ENCODE measurements at places on chromosomes 2 and 18.
A peak's percentile ranks its signal among the peaks of the same experiment; 100 is the strongest.

GRCh38 chr2:139099721-139100120 lies 319.5 kb upstream of the NXPH2 start:
- no peaks in the 10 kb centered on the region for H3K27me3 ChIP-seq
- no peaks in the 10 kb centered on the region for H3K36me3 ChIP-seq
- no peak for DNase-seq

GRCh38 chr2:138536302-138536701 lies 34.7 kb downstream of the SPOPL start:
- no peak for DNase-seq
- H3K27me3 ChIP-seq, result no peaks in the 10 kb centered on the region
- peaks cover 12% of the 10 kb centered on the region for H3K36me3 ChIP-seq

- no peak for DNase-seq
- peaks cover 9% of the 10 kb centered on the region for H3K4me1 ChIP-seq
- H3K27me3 ChIP-seq, result no peaks in the 10 kb centered on the region
- H3K4me3 ChIP-seq, result no peak overlapping the region
- no peak overlapping the region for H3K27ac ChIP-seq
These were observed 8.0 kb upstream of the KCMF1 start for GRCh38 chr2:84962917-84963316.

DNA sequence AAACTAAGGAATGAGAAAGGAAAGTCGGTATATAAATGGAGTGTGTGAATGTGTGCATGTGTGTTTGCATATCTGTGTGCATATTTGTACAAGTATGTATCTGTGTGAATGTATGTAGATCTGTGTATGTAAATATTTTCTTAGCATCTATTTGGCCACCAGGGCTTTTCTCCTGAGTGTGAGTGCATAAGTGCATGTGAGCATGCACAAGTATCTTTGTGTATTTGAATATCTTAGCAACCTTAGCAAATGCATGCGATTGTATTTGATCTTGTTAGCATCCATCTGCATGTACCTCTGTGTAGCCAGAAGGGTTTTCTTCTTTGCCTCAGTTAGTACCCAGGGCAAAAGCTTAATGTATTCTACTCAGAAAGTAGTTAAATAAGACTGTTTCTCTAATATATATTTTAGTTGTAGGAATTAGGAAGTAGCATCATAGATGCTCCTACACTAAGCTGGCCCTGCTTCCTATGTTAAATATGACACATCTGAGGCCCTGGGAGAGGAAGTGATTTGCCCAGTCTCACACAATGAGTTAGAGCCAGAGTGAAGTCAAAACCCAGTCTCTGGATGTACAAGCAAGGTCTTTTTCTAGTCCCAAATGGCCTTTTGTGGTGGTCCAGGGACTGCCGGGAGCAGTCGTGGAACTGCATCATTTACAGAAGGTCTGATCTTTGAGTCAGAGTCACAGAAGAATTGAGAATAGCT lies 9.2 kb downstream of the FKBP1B start:
- H3K36me3 ChIP-seq, result no peaks in the 10 kb centered on the region
- no peak overlapping the region for H3K4me3 ChIP-seq
- no peaks in the 10 kb centered on the region for H3K4me1 ChIP-seq
- DNase-seq, result no peak
- no peaks in the 10 kb centered on the region for H3K27me3 ChIP-seq
- H3K27ac ChIP-seq, result no peak overlapping the region

DNA sequence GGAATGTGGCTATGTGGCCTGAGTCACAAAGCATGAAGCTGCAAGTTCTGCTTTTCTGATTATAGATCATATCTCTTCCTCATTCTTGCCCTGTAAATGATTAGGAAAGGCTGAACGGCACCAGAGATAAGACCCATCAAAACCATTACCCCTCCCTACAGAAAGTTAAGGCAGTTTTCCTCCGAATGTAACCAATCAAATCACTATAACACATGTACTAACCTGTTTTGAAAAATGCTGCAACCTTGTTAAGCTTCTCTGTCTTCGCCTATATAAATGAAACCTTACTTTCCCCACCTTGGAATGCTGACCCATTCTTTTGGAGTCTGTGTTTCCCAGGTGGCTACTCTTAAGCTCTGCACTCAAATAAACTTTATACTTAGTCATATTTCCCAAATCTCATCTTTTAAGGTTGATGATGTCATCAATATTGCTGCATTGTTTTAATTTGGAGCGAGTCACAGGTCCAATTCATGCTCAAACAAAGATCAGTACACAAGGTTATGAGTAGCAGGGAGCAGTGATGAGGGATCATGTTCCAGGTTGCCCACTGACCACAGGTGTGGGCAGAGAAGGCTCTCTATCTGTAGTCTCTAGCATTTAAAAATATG lies 662.3 kb downstream of the IRS1 start:
- H3K4me3 ChIP-seq, result no peak overlapping the region
- no peaks in the 10 kb centered on the region for H3K36me3 ChIP-seq
- no peak for DNase-seq
- H3K27me3 ChIP-seq, result no peaks in the 10 kb centered on the region
- H3K27ac ChIP-seq, result no peak overlapping the region

GRCh38 chr2:104952976-104953375 lies 84.9 kb upstream of the MRPS9 start:
- no peak for DNase-seq
- no peaks in the 10 kb centered on the region for H3K4me1 ChIP-seq
- H3K36me3 ChIP-seq, result no peaks in the 10 kb centered on the region
- no peak overlapping the region for H3K4me3 ChIP-seq
- no peaks in the 10 kb centered on the region for H3K27me3 ChIP-seq

- no peaks in the 10 kb centered on the region for H3K27me3 ChIP-seq
- peaks cover 6% of the 10 kb centered on the region for H3K36me3 ChIP-seq
These were observed 379.0 kb downstream of the SETBP1 start for GRCh38 chr18:45059695-45060094.

- H3K4me3 ChIP-seq, result no peak overlapping the region
- no peaks in the 10 kb centered on the region for H3K27me3 ChIP-seq
- no peak overlapping the region for H3K27ac ChIP-seq
- H3K36me3 ChIP-seq, result no peaks in the 10 kb centered on the region
- no peaks in the 10 kb centered on the region for H3K4me1 ChIP-seq
- no peak for DNase-seq
These were observed 129.1 kb upstream of the SMAD2 start for GRCh38 chr18:48059455-48060010.

DNA sequence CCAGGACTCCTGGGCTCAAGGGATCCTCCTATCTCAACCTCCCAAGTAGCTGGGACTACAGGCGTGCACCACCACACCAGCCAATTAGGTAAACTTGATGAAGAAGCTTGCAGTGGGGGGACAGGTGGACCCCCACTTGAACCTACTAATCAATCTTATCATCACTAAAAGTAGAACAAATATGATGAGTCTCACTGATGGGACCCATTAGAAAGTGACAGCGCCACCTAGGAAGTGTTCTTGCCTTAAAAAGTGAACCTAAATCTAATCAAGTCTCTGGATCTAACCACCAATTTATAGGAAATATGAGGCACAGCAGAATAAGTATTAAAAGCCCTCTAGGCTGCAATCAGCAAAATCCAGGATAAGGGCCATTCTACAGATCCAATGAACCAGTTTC lies 79.2 kb downstream of the BIN1 start:
- no peaks in the 10 kb centered on the region for H3K36me3 ChIP-seq
- no peak for DNase-seq
- H3K4me3 ChIP-seq, result no peak overlapping the region
- H3K27me3 ChIP-seq, result no peaks in the 10 kb centered on the region

DNA sequence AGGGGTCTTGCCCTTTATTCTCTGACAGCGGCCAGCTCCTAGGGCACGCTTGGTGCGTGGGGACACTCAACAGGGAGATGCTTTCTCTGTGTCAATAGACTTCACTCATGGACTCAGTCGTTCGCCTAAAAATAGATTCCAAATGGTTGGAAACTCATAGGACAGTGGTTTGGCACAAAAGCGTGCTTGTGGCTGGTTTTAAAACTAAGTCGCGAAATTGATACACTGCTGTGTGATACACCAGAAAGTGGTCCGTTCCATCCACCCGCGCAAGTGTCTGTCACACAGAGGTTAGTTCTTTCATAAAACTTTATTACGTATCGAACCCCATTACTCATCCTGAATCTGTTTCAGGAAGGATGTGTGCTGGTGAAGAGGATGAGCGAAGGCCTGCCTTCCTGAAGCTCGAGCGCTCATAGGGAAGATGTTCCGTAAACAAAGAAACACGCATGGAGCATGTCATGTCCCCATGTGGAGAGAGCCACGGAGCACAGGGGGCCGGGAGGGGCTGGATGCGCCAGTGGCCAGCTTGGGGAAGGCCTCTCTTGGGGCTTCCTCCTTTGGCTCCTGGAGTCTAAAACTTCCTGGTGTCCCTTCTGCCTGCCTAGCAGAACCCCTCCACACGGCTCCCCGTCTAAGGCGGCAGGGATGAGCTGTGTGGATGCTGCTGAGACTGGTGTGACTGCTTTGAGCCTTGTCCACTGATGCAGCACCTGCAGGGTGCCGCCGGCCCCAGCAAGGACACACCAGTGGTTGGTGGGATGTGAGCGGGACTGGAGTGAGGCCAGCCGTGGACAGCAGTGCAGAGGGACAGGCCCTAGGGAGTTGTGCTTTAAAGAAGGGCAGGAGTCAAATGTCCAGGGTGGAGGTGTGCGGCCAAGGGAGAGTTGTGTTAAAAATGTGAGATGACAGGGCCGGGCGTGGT lies 207.2 kb downstream of the GBX2 start:
- no peak overlapping the region for H3K27ac ChIP-seq
- no peak for DNase-seq
- no peaks in the 10 kb centered on the region for H3K27me3 ChIP-seq
- H3K4me1 ChIP-seq, result no peaks in the 10 kb centered on the region
- no peak overlapping the region for H3K4me3 ChIP-seq

GRCh38 chr2:170375192-170375591 lies 197.2 kb downstream of the MYO3B start:
- H3K36me3 ChIP-seq, result no peaks in the 10 kb centered on the region
- H3K4me3 ChIP-seq, result no peak overlapping the region
- H3K27ac ChIP-seq, result no peak overlapping the region

- no peak overlapping the region for H3K27ac ChIP-seq
- no peaks in the 10 kb centered on the region for H3K36me3 ChIP-seq
- no peak for DNase-seq
These were observed 767 bp upstream of the NPPC start for GRCh38 chr2:231926761-231927565.

DNA sequence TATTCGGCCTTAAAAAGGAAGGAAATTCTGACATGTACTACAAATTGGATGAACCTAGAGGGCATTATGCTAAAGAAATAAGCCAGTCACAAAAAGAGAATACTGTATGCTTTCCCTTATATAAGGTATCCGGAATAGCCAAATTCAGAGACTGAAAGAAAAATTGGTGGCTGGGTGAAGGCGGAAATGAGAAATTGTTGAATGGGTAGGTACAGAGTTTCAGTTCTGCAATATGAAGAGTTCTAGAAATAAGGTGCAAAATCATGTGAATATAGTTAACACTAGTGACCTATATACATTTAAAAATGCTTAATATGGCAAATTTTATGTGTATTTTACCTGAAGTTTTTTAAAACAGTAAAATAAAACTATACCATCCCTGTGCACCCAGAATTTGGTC lies 43.1 kb downstream of the RMP24 start:
- no peak overlapping the region for H3K27ac ChIP-seq
- no peaks in the 10 kb centered on the region for H3K27me3 ChIP-seq
- no peaks in the 10 kb centered on the region for H3K4me1 ChIP-seq
- peaks cover 3% of the 10 kb centered on the region for H3K36me3 ChIP-seq
- no peak for DNase-seq
- no peak overlapping the region for H3K4me3 ChIP-seq

DNA sequence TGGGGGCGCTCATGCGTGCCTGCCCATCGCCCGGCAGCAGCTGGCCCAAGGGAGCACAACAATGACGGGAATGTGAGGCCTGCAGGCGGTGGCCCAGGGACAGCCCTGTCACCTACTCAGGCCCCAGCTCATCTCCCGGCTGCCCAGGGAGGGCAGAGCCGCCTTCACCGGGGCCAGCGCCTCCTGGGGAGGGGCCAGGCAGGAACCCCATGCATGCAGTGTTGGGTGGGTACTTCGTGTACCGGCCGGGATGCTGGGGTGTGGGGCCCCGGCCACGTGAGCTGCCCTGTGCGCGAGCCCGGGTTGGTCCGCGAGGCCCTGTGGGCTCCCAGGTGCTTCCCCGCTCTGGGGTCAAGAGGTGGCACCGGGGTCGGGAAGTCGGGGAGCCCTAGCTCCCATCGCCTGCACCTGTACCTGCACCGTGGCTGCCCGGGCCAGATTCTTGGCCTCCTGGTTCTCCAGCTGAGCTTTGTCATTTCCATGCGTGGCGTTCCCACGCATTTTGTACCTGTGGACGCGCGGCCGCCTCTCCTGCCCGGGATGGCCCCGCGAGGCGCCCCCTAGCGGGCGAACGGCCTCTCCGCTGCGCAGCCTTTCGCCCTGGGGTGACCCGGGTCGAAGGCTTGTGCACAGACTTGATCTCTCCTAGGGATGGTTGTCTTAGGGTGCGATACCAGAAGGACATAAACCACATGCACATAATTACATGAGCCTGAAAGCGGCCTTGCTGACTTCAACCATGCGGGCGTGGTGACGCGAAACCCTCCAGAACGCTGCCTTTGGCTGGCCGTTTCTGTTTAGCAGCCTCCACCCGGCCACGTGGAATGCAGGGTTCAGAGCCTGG lies 950 bp downstream of the KLHL30 start:
- H3K4me1 ChIP-seq, result peaks cover 30% of the 10 kb centered on the region
- H3K27ac ChIP-seq, result peak overlapping the region; percentile 71
- no peaks in the 10 kb centered on the region for H3K27me3 ChIP-seq
- no peak for DNase-seq
- H3K36me3 ChIP-seq, result no peaks in the 10 kb centered on the region
- H3K4me3 ChIP-seq, result peak overlapping the region; percentile 78

- H3K27me3 ChIP-seq, result no peaks in the 10 kb centered on the region
- DNase-seq, result no peak
- H3K4me3 ChIP-seq, result no peak overlapping the region
- no peak overlapping the region for H3K27ac ChIP-seq
These were observed 3.0 kb downstream of the BUB1 start for GRCh38 chr2:110674620-110675555.

DNA sequence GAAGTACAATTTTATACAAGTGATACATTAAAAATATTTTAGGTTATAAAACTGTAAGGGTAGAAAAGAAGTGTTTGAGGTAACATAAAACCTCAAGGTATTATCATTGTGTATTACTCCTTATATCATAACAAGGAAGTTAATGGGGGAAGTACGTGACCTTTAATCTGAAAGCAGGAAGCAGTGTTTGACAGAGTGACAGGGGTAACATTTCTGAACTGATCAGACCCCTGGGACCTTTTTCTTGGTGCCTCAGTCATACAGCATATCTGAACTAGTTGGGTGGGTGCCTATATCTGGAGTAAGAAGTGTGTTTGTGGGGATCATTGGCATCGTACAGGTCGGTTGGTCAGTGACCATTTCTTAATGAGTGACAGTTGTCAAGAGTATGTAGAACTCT lies 43.0 kb downstream of the MALT1 start:
- H3K27ac ChIP-seq, result no peak overlapping the region
- H3K36me3 ChIP-seq, result peaks cover 4% of the 10 kb centered on the region
- H3K4me1 ChIP-seq, result no peaks in the 10 kb centered on the region

GRCh38 chr18:10660179-10660884 lies 134.5 kb downstream of the NAPG start:
- no peaks in the 10 kb centered on the region for H3K4me1 ChIP-seq
- no peak for DNase-seq
- no peaks in the 10 kb centered on the region for H3K27me3 ChIP-seq
- no peak overlapping the region for H3K4me3 ChIP-seq

- H3K27me3 ChIP-seq, result no peaks in the 10 kb centered on the region
- no peak overlapping the region for H3K27ac ChIP-seq
- DNase-seq, result no peak
- H3K36me3 ChIP-seq, result no peaks in the 10 kb centered on the region
- peaks cover 4% of the 10 kb centered on the region for H3K4me1 ChIP-seq
- no peak overlapping the region for H3K4me3 ChIP-seq
These were observed 52.7 kb downstream of the TET3 start for GRCh38 chr2:74037379-74037860.
